ENCODE measurements at places on chromosomes 13 and 19. TPM values are rescaled to one million over a fixed set of nuclear protein-coding genes. Genes with fewer than 3 reads are reported as not detected.

GRCh38 chr19:46887240-46887782, 26.5 kb downstream of the ARHGAP35 start:
- DNase-seq, result no peak

DNA sequence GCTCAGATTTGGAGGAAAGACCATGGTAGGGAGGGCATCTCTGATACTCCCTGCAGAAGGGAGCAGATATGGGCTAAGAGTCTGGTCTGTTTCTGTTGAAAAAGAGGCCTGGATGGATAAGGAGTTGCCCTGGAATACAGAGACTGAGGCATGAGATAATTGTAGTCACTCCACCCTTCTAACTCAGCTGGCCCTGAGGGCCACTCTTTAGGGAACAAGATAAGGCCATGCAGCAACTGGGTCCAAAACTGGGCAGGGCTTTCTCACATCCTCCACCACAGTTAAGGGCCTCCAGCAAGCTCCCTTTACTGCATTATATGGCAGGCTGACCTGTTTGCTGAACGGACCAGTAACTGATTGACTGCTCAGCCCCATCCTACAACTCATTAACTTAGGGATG, 1.3 kb downstream of the ZNF749 start:
- no peak for DNase-seq

DNA sequence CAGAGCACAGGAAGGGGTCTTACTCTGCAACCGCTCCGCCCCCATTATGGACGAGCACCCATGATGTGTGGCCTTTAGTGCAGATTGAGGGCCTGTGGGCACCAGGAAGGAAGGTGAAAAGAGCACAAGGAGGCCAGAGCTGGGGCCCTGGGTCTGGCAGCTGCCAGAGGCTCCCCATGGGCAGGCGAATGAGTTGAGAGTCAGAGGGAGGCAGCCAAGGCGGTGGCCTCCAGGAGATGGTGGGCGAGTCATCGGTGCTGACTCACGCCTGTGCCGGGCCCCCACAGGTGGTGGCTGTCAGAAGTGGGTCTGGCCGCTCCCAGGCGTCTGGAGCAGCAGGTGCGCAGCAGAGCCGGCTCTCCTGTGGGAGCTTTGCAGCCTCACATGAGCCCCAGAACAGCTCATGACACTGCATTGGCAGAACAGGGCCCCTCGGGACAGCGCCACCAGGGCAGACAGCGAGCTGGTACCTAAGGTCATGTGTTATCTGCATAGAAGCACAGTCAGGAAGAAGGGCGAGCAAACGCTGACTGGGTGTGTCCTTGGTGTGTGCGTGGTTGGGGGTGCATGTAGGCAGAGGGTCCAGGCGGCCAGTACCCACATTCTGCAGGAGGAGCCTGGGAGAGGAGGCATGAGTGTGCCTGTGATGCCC, 68.8 kb downstream of the CHST8 start:
- DNase-seq, result no peak

IZUMO4 gene
- 2.3 TPM for total RNA-seq

SHISA7 gene
- not detected for total RNA-seq

ZNF578 gene
- not detected for total RNA-seq

DNA sequence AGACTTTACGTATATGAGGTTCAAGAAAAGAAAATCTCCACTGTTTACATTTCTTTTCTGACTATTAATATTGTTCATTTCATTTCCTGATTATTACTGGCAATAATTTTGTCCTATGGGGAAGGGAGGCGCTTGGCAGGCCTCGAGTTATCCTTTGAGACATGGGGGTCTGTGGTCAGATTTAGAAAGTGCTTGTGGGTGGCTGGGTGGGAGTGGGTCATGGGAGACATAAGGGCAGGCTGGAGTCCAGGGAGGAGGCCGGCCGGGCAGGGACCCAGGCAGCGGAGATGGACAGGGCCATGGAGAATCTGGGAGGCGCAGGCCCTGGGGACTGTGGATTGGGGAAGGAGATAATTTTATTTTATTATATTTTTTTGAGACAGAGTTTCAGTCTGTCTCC, 40.1 kb downstream of the LTBP4 start:
- no peak for DNase-seq

DNA sequence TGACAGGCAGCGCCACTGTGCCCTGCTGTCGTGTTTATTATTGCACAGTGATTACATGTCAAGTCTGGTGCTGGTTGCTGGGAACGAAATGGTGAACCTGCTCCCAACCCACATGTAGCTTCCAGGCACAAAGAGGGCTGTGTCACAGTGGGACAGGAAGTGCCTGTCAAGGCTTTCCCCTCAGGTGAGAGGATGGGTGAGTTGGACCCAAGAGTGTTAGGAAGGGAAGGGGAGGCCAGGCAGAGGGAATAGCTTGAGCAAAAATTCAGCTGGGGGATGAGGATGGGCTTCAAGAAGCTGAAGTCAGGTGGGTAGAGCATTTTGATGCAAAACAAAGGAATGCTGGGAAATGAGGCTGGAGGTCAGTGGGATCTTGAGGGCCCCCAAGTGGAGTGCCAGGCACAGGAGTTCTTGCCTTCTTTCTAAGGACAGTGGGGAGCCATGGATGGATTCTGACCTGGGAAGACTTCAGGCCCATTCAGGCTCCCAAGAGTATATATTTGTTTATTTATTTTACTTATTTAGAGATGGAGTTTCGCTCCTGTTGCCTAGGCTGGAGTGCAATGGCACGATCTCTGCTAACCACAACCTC, 8.5 kb upstream of the QTRT1 start:
- DNase-seq, result no peak

DNA sequence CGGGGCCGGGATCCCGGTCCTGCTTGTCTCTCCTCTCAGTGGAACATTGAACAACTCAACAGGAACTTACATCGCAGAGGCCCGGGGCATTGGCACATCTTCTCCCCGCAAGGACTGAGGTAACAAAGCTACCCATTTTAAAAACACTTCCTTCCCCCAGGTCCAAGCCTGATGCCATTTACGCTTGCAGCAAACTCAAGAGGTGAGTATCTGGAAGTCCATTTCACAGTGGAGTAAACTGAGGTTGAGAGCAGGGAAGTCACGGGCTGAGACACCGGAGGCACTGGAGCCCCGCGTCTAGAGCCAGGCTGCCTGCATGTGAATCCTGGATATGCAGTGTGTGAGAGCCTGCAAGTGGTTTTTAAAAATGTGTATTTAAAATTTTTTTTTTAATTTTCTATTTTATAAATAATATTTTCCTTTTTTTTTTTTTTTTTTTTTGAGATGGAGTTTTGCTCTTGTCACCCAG, 492 bp upstream of the PGLYRP1 start:
- DNase-seq, result no peak

- no peak for DNase-seq
These were observed 12.2 kb upstream of the CACNG6 start for GRCh38 chr19:53978975-53979801.

CCL25 gene
- total RNA-seq, result not detected

TRPC4 gene
- not detected for total RNA-seq

NLRP5 gene
- total RNA-seq, result not detected

DHDH gene
- total RNA-seq, result not detected

DNA sequence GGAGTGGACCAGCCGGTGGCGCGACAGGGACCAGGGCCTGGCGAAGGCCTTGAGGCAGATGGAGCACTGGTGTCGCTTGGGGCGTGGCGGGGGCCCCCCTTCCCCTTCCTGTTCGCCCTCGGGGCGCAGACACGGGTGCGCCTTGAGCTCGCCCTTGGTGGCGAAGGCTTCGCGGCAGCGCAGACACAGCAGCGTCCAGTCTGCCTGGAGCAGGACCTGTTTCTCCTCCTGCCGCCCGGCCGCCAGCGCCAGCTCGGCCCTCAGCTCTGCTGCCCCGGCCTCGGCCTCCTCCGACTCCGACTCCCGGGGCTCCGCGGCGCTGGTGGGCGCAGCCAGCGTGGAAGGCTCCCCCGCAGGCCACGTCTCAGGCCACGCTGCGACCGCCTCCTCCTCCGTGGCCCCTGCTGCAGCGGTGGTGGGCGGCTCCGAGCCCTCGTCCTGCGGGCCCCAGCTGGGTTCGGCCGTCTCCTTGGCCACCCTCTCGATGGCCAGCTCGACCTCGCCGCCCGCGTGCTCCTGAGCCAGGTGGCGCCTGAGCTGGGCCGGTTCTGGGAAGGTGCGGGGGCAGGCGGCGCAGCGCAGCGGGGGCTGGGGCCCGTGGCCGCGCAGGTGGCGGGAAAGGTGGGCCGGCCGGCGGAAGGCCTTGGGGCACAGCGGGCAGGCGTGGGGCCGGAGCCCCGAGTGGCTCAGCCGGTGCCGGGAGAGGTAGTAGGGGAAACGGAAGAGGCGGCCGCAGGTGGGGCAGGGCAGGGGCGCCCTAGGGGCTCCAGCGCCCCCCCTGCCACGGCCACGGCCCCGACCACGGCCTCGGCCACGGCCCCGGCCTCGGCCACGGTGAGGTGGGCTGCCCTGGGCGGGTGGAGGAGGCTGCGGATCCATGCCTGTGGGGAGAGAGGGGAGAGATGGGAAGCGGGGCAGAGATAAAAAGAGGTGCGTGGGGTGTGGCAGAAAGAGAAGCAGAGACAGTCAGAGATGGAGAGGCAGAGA, 1.6 kb downstream of the ZNF579 start:
- no peak for DNase-seq

FCHO1 gene
- total RNA-seq, result 6.4 TPM

CABP5 gene
- not detected for total RNA-seq

GRCh38 chr13:73698859-73699258, 435.3 kb downstream of the KLF12 start:
- no peak for DNase-seq

- DNase-seq, result no peak
These were observed 1.7 kb downstream of the PDE4A start for GRCh38 chr19:10422046-10422461.

- peak; percentile 52 for DNase-seq
These were observed 41.9 kb downstream of the ADPRHL1 start for GRCh38 chr13:113411216-113412023.

GRCh38 chr13:64884976-64885375, 2345.2 kb downstream of the PCDH9 start:
- DNase-seq, result no peak
